ENCODE measurements at places on chromosomes 2 and 18. TPM values are rescaled to one million over a fixed set of nuclear protein-coding genes. Genes with fewer than 3 reads are reported as not detected.

Gene MAPRE3
- total RNA-seq = 3.8 TPM

DNA sequence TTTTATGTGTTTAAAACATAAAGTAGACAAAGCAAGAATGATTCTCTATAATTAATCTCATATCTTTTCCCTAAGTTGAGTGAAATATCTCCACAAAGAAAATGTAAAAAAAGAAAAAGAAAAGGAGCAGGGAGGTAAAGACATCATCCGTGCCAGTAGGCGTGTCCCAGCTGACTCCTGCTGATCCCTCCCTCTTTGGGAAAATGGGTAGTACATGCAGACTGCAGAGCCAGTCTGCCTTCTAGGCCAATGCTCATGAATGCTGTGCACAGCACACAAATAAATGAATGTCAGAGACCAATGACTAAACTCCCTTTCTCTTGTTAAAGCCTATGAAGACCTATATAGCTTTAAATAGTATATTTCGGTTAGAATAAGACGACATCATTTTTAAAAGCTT is 64.7 kb downstream of the RAPH1 start:
- DNase-seq = no peak

Gene CD8A
- 78.6 TPM for total RNA-seq

- DNase-seq = no peak
These were observed 108.4 kb upstream of the MCFD2 start for GRCh38 chr2:47024046-47024445.

GRCh38 chr2:218284106-218284811 is 8.0 kb downstream of the TMBIM1 start:
- DNase-seq = peak; percentile 45

- DNase-seq = no peak
These were observed 234.5 kb downstream of the TWIST2 start for GRCh38 chr2:239082425-239082824.

GRCh38 chr2:166125557-166125956 is 2.3 kb downstream of the SCN1A start:
- no peak for DNase-seq

DNA sequence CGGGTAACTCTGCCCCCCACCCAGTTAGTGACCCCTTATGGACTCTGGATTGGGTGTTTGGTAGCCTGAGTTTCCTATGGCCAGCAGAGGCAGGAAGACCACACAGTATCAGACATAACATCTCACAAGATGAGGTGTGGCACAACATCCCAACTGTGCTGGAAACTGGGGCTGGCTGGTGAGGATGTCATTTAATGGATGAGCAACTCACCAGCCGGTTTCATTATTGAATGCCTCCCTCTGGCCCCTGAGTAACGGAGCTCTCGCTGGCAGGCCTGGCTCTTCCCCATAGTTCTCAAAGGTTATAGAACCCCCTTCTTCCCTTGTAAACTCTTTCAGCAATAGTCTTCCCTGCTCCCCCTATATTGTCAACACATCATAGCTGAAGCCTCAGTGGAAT is 195.0 kb downstream of the BCL11A start:
- DNase-seq = no peak

Gene HOXD3
- not detected for total RNA-seq

- no peak for DNase-seq
These were observed 16.5 kb upstream of the SERPINB7 start for GRCh38 chr18:63758615-63759240.

GRCh38 chr18:3675994-3676393 is 226.0 kb downstream of the TGIF1 start:
- DNase-seq = no peak

DNA sequence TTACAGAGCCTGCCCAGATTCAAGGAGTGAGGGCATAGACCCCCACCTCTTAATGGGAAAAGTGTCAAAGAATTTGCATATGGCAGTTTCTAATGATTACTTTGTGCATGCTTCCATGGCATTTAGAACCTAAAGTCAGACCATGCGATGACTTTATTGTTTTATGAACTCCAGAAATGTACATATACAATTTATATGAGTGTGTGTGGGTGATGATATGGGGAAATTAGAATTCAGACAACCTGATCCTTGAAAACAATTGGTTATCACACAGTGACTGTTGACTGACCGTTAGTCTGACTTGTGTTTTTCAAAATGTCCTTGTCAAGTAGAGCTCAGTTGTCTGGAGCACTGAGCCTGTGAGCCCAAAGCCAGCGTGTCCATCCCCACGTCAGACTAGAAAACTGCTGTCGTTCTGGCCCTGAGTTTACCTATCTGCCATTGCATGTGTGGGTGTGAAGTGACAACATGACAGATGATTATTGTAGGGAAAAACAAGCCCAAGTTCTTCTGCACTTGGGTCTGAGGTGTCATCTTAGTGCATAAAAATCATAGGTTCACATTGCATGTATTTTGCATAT is 128.4 kb downstream of the MYO3B start:
- DNase-seq = no peak

DNA sequence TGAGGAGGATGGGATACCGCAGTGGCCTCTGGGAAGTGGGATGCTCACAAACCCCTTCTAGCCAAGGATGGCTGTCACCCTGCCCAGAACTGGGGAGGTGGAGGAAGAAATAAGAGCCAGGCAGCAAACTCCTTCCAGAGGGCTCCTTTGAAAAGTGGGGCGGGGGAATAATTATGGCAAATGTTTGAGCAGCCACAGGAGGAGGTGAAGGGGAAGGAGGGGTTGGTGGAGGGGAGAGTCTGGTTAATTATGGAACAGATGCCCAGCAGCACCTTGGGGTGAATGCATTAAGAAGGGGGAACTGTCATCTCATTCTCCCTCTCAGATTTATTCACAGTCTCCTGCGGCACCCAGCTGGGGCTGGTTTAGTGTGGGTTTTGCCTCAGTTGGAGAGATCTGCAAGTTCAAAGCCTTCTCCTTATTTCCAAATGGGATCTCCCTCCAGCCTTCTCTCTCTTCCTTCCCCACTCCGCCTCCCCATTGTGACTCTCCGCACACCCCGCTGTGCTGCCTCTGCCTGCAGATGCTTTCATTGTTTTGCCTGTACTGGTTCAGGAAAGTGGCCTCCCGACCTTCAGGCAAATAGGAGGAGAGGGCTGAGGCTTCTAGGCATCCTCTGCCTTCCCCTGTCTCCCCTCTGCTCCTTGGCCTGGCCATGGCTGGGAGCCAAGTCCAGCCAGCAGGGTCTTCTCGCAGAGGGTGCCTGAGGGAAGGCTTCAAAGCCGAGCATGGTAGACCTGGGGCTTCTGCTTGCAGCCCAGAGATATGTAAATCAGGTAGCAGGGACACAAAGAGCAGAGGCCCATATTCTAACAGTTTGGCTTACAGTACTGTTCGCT is 457.2 kb upstream of the MEX3C start:
- no peak for DNase-seq

DNA sequence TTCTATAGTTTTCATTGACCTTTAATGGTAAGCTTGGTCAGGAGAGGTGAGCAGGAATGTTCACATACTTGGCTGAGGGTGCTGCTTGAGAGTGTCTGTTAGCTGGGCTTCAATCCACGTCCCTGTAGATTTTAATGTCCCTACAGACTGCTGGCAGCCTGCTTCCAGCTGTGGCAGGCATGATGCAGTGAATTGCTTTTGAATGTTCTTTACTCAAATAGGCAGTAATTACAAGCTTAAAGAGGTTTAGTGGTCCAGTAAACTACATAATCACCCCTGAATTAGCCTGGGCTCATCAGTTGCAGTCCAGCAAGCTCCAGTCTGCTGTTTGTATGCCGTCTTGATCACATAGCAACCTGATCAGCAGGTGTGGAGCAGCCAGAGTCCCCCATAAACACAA is 102.1 kb downstream of the MEIS1 start:
- DNase-seq = no peak

Gene NDUFS1
- 74.1 TPM for total RNA-seq

DNA sequence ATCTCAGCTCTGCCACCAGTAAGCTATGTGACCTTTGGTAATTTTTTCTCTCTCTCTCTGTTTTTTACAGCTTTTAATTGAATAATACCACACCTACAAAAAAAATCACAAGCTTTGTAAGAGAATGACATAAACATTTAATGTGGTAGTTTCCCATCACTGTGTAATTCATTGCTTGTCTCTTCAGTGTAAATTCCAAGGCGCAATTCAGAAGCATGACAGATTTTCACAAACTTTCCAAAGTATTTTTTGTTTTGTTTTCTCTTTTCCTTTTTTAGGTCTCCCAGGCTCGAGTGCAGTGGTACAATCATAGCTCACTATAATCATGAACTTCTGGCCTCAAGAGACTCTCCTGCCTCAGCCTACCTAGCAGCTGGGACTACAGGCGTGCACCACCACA is 25.0 kb upstream of the PPM1B start:
- DNase-seq = no peak

- DNase-seq = peak; percentile 12
These were observed 34.9 kb downstream of the CAVIN2 start for GRCh38 chr2:191811807-191812602.

DNA sequence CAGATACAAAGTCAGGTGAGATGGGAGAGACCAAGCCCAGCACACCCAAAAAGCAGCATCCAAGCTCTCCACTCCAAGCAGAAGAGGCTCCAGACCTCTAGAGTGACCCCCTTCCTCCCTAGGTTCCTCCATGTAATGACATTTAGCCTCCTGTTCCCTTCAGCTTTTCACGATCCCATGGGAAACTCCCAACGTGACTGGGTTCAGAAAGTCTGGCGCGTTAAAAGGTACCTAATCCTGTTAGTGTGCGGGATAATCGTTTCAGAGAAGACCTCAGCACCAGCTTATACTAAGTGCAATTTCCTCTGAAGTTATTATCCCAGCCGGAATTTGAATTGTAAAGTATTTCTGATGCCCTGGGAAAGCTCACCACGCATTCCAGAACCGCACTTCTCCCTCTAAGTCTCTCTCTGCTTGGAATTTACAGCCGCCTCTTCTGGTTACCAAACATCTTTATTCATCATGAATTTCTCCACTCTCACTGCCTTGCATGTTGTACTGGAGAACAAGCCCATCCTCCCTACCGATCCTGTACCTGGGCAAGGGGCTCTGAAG is 46.9 kb downstream of the CCBE1 start:
- DNase-seq = no peak

- no peak for DNase-seq
These were observed 31.3 kb downstream of the EXOC6B start for GRCh38 chr2:72794572-72794971.

- no peak for DNase-seq
These were observed 124.2 kb downstream of the UBE2E3 start for GRCh38 chr2:181104512-181105115.

DNA sequence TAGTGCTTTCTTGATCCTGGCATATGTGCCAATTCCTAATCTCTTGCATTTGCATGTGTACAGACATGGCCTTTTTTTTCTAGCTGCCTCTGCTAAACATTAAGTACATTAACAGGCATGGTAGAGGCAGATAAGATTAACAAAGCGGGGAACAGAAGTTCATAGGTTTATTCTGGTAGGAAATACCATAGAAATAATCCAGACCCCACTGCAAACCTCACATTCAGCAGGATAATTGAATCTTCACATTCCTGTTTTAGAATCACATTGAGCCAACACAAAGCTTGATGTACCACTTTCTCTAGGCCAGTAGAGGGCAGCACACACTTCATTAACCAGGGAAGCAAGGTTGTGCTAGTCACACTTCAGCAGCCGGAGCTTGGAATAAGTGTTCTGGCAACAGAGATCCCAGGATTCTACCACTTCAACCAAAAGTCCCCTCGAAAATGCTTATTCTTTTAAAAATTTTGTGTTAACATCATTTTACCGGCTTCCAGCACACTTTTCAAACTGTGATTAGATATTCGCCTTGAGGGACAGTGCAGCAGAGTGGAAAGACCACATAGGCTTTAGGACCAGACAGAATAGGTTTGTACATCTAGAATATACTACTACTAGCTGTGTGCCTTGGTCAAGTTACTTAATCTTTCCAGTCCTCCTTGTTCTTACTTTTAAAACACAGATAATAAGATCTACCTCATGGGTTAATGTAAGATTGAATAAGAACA is 420.2 kb upstream of the CHST9 start:
- DNase-seq = no peak

DNA sequence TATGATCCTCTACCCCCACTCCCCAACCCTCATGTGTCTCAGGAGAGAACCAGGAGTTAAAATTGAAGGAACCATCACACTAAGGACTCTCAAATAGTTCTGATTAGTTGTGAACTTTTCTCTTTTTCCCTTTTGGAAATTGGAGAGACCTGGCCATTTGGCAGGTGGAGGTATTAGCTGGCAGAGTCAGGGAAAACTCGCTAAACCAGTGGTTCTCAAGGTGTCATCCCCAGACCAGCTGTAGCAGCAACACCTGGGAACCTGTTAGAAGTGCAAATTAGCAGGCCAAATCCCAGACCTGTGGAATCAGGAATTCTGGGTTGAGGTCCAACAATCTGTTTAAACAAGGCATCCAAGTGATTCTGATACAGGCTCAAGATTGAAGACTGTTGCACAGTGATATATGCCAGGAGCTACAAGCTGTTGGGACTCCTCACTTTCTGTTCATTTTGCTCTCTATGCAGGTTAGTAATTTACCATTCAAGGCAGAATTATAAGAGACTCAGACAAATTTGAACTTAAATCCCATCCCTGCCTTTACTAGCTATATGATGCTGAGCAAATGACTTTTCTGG is 2.8 kb upstream of the TMEM131 start:
- DNase-seq = no peak

DNA sequence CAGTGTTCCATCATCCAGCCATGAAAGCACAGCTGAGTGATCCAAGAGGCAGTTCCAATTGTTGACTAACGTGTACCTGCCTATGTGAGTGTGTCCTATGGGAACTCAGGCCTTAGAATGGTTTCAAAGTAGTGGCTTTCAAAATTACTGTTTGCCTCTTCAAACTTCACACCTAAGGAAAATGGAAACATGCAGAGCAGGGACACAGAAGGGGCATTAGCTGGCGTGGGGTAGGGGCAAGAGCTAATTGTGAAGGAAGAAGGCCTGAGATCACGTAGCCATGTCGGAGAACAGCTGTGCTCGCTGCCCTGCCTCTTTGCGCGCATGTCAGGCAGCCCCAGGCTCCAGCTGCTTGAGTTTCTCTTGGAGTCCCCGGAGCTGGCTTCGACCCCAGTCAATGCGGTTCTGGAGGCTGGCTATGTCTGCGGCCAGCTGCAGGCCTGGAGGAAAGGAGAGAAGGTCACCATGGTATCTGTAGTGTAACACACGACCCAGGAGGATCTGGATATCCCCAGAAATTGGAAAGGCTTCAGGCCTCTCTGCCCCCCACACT is 3.8 kb upstream of the IMP4 start:
- no peak for DNase-seq

Gene SLC14A1
- 0.24 TPM for total RNA-seq

Gene EMILIN2
- 21.5 TPM for total RNA-seq

GRCh38 chr2:127558911-127559310 is 23.4 kb downstream of the MYO7B start:
- no peak for DNase-seq

GRCh38 chr2:70516596-70516995 is 37.0 kb downstream of the TGFA start:
- no peak for DNase-seq

Gene SEH1L
- 179 TPM for total RNA-seq

- no peak for DNase-seq
These were observed 241.4 kb downstream of the SLC8A1 start for GRCh38 chr2:40210344-40210967.
